ENCODE measurements at places on chromosomes 5 and 9. TPM values are rescaled to one million over a fixed set of nuclear protein-coding genes. Genes with fewer than 3 reads are reported as not detected.

DNA sequence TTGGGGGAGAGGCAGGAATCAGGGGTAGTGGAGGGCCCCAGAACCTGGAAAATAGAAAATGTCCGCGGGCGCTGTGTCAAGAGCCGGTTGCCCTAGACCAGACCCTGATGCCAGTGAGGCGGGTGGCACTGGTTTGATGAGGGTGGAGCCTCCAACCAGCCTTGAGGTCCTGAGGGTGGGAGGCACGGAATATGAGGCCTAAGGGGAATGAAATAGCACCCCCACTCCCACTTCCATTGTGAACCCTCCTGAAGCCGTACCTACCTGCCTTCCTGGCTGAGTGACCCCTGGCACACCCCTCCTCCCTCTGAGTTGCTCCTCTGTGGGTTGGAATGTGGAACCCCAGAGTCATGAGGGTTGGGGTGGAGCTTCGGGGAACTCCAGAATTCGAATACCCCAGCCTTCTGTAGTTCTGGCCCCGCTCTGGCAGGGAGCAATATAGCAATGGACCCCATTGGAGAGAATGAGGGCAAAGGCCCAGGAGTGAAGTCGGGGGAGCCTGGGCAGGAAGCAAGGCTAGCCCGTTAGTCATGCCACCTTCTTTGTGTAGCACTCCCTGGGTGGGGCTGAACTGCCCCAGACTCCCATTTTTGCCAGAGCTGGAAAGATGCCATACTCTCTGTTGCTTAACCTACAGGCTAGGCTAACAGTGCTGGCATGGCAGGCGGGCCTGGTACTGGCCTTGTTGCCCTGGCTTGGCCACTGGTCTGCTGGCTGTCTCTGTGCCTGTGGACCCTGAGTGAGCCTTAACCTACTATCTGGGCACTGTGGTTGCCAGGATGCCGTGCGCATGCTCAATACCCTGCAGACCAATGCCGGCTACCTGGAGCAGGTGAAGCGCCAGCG is 1.0 kb downstream of the FPGS start:
- DNase-seq = no peak

DNA sequence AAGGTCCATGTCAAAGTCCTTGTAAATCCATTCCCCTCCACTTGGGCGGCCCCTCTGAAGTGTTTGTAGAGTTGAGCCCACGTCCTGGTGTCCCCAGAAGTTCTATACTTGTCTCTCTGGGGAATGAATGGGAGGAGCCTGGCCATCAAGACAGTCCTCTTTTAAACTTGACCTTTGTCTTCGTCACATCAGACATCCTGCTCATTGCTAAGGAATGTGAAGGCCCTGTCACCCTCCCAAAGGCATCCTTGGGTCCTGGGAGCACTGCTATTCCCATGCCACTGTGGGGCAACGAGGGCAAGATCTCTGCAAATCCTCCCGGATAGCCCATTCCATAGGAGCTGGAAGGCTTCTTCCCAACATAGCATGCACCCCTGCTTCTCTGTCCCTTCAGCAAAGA is 235.5 kb downstream of the SLIT3 start:
- DNase-seq = no peak

- no peak for DNase-seq
Observed at GRCh38 chr9:109923471-109923760, 143.4 kb downstream of the PALM2AKAP2 start.

Gene ARSI
- 2.4 TPM for total RNA-seq

- DNase-seq = no peak
Observed at GRCh38 chr9:135198586-135199285, 111.3 kb downstream of the OLFM1 start.

Gene C9orf40
- total RNA-seq = 5.1 TPM

Gene NKD2
- 1.7 TPM for total RNA-seq

DNA sequence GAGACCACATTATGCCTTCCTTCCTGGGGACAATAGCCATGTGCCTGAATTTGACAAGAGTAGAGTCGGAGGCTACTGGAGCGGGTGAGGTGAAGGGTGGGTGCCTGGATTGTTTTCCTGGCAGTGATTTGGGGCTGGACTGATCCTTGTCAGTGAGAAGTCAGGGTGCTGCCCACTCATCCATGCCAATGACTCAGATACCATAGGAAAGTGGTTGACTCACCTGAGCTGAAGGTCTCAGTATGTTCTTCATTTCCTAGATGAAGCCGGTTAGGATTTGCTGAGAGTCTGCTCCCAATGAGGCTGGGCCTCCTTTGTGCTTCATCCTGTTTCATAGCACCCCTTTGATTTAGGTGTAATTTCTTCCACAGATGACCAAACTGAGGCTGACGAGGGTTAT is 366.0 kb downstream of the KDM4C start:
- peak; percentile 71 for DNase-seq

Gene LTC4S
- total RNA-seq = 0.41 TPM

Gene CAMSAP1
- total RNA-seq = 70.4 TPM

- no peak for DNase-seq
Observed at GRCh38 chr9:76090909-76091308, 200.4 kb downstream of the PCSK5 start.

DNA sequence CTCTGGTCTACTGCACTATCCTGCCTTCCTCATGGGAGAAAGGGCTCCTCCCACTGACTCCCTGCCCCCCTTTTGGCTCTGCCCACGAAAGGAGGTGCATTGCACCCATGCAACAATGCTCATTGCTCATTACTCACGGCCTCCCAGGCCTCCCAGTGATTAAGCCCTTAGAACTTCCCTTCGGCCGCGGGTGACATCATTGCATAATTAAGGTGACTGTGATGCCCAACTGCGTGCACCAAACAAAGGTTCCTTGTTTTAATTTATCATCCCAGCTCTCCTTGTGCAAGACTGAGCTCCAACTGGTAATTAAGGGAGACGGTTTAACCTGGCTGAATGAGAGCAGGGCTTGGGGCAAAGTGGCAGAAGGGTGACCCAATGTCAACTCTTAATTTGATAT is 180.4 kb downstream of the GAS1 start:
- DNase-seq = peak; percentile 90

- no peak for DNase-seq
Observed at GRCh38 chr9:5352637-5353248, 13.1 kb upstream of the RLN1 start.

GRCh38 chr5:37847978-37848425 is 8.2 kb upstream of the GDNF start:
- DNase-seq = no peak

DNA sequence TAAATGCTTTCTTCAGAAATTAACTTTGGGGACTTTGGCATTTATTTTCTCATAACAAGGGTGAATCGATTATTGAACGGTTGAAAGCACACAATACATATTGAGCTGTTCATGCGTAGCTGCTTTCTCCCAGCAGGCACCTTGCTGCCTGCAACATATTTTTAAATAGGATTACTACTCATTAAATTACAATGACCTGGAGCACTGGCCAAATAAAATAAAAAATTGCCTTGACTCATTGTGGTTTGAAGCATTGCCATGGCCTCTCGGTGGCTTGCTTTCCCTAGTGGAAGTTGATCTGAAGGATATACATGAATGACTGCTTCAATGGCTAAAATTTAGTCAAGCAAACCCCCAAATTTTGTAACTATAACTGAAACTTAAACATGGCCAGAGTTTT is 181.6 kb upstream of the NUDT12 start:
- DNase-seq = peak; percentile 28

DNA sequence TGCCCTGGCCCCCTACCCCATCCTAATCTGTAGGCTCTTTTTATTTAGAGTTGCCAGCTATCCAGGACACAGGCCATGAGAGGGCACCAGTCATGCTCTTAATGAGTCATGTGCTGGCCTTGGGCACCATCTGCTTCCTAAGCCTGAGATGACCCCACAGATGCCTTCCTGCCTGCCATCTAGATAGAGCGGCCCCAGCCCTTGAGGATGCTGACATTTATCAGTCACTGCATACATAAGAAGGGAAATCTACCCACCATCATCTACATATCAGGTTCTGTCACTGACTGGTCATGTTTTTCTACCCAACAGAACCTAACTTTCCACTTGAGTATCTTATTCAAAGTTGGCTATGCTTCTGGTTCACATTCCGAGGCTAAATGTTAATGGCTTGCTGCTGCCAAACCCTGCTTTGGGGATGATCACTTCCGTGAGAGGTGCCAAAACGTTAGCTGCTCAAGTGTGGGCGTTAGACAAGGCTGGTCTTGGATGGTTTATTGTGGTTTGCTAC is 49.9 kb upstream of the TTC23L start:
- DNase-seq = no peak

DNA sequence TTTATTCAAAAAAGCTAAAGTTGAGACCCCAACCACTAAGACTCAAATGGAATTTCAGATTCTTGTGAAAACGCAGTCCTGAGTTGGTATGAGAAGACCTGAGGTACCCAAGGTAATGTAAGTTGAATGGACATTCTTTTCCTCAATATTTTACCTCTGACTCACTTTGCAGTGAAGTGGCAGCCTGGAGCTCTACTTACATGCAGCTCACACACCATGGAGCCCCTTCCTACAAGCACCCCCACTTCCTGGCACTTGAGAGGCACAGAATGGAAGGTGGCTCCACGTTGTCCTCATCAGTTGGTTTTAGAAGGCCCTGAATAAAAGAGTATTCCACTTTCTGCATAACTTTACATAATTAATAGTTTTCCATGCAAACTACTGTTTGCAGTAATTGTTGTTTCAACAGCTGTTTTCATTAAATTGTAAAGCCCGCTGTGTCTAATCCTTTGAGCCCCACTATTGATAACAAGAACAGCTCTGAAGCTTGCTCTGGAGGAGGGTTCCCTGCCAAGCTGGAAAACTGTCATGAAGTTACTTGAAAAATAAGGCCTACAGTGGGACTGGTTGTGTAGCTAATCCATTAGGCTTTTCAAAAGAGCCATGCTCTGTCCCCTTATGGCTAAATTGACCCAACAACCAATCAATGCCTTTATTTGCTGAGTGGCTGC is 102.2 kb upstream of the SPATA31D4 start:
- DNase-seq = peak; percentile 78

Gene ZFP2
- 2.9 TPM for total RNA-seq

DNA sequence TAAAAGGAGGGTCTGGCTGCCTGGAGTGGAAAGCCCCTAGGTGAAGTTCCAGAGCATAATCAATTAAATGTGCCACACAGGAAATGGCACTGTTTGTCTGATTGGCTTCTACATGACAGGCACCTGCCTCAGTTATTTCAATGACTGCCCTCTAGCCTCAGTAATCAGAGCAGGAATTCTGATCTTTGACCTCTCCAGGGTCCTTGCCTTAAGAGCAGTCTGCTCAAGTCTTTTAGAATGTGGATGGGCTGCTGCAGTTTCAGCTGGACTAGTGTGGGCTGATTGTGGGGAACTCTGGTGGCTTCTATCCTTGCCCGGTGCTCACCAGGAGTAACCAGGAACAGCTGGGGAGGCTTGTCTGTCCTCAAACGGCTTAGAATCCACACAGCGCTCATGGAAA is 98.9 kb downstream of the LIX1 start:
- no peak for DNase-seq

DNA sequence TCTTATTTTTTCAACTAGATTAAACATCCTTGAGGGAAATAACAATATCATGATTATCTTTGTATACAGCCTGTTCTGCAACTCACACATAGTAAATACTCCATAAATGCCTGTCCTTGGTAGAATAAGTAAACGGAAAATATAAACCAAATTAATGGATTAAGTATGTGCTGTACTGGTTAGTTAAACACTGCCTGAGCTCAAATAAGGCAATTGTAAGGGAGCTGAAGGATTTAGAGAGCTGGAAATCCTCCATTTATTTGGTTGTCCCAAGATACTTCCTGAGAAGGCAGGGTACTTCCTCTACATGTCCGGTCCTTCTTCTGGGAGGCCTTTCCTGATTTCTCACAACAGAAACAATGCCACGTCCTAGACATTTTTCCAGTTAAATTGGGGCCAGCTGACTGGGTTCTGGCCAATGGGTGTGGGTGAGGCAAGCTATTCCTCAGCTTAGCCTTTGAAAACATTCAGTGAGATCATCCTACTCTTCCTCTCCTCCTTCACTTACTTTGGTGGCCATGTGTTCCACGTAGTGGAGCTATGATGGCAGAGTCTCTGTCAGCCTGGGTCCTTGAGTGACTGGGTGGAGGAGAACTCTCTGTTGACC is 8.5 kb upstream of the C1QTNF3 start:
- DNase-seq = no peak

- no peak for DNase-seq
Observed at GRCh38 chr9:87433853-87434252, 63.8 kb upstream of the DAPK1 start.

Data from kidney epithelial cell (primary cell).